ENCODE measurements at places on chromosomes 1 and 21. TPM values are rescaled to one million over a fixed set of nuclear protein-coding genes. Genes with fewer than 3 reads are reported as not detected.

The C1orf216 gene
- 73.0 TPM for total RNA-seq

The ZNF697 gene
- total RNA-seq: 31.8 TPM

The NBPF4 gene
- 0.16 TPM for total RNA-seq

The ACTN2 gene
- 59.1 TPM for total RNA-seq

The CFHR3 gene
- not detected for total RNA-seq

The C1QC gene
- 7.5 TPM for total RNA-seq

The ANKRD34A gene
- total RNA-seq: 2.2 TPM

The TNFAIP8L2 gene
- 0.78 TPM for total RNA-seq

The FCN3 gene
- total RNA-seq: not detected

The PIK3CD gene
- total RNA-seq: 13.3 TPM

The CD1D gene
- total RNA-seq: 1.6 TPM

The NTNG1 gene
- 18.6 TPM for total RNA-seq

The KCNQ4 gene
- 1.7 TPM for total RNA-seq

The OR11L1 gene
- not detected for total RNA-seq

The LRIG2 gene
- 36.5 TPM for total RNA-seq

The SHE gene
- total RNA-seq: 2.0 TPM

The CLCA2 gene
- under 0.01 TPM for total RNA-seq

The LCE1D gene
- total RNA-seq: not detected

The ZNF496 gene
- total RNA-seq: 18.6 TPM

The PRKCZ gene
- 58.3 TPM for total RNA-seq

The GJA4 gene
- total RNA-seq: 3.4 TPM

The CFAP126 gene
- 0.31 TPM for total RNA-seq

The GIPC2 gene
- 0.47 TPM for total RNA-seq

The FCRLA gene
- not detected for total RNA-seq

The MYOC gene
- total RNA-seq: not detected

The RPTN gene
- not detected for total RNA-seq

The MNDA gene
- 4.2 TPM for total RNA-seq

The CFHR1 gene
- 0.94 TPM for total RNA-seq

The OR6N1 gene
- total RNA-seq: not detected

The RGS4 gene
- 1.9 TPM for total RNA-seq

The WNT2B gene
- total RNA-seq: 2.8 TPM

All from occipital lobe (tissue), 3 donors.